Activated CD4-positive, alpha-beta T cell treated with anti-CD3 and anti-CD28 coated beads, Interleukin-10, Interleukin-2, amounts not matched to agents 100 ng/mL and 50 ng/mL, durations not matched to agents 16 hours and 8 hours (primary cell): ENCODE measurements at places on chromosomes 3 and 15.

DNA sequence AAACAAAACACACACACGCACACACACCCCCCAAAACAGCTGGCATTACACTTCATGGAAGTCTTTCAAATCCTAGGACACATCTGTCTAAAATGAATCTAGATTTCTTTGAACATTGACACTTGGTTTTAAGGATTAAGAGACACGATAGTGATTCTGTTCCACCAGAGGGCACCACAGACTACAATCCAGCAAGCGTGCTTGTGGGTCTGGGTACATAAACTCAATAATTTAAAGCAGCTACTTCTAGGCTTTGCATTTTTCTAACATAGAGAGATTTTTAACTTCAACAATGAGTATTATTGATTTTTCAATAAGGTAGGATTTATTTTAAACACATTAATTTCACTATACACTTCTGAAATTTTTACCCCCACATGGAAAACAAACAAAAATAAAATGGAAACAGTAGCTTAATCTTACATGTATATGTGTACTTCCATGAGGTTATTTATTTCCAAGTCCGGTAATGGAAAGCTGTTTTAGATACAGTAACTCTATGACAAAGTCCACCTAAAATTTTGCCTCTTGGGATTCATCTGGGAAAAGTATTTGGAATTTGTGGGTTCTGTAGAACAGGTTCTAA is 564.0 kb upstream of the TGFBR2 start:
- peak; percentile 64 for DNase-seq

DNA sequence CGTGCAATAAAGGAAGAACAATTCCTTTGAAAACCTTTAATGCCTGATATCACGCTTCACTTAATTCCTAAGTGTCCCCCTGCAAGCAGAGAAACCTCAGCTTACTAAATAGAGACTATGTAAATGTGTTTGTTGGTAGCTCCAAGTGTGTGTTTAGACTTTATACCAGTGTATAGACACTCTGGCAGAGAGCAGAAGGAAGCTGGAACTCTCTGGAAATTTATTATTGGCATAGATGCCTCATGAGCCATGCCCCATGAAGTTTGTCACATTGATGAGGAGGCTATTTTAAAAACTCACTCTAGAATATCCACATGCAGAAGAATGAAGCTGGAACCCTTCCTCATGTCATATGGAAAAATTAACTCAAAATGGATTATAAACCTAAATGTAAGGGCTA is 99.9 kb downstream of the THRB start:
- DNase-seq: no peak

DNA sequence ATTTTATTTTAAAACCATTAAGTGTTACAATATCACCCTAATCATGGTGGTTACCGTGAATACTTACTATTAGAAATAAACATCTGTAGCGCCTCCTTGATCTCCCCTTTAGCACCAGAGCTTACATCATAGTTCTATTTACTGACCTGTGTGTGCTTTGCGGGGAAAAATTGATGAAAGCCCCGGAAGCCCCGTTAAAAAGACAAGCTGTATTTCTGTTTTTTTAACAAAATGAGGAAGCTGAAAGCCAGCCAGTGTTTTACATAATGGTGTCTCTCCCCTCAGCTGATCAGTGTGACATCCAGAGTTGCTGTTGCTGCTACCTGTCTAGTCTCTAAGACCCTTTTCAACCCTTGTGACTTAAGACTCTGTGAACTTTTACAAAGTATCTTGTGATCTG is 100.8 kb downstream of the OPA1 start:
- DNase-seq: no peak

GRCh38 chr15:51770902-51771301 is 19.5 kb downstream of the TMOD2 start:
- no peak for DNase-seq

GRCh38 chr3:79154865-79155264 is 612.9 kb downstream of the ROBO1 start:
- no peak for DNase-seq

DNA sequence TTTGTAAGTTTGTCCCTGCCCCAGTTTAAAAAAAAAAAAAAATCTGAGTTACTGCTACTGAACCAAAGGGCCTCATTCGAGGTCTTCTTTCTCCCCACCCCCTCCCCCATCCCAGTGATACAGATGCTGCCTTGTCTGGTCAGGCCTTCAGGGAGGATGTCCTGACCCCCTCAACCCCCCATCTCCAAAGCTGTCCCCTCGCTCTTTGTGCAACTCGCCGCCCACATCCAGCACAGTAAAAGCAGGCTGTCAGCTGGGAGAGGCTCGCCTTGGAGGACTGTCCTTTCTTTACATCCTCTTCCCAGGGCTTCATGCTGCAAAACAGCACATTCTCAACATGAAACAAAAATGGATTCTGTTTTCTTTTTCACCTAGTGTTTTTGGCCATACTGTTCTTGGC is 133.4 kb downstream of the VGLL4 start:
- no peak for DNase-seq

GRCh38 chr3:177460047-177460446 is 262.8 kb upstream of the TBL1XR1 start:
- no peak for DNase-seq
